ENCODE measurements at places on chromosomes 6 and 20. TPM values are rescaled to one million over a fixed set of nuclear protein-coding genes. Genes with fewer than 3 reads are reported as not detected.

GLYATL3 gene
- total RNA-seq: not detected

PEX6 gene
- total RNA-seq: 68.6 TPM

COL21A1 gene
- 6.2 TPM for total RNA-seq

SLC22A16 gene
- total RNA-seq: not detected

ID4 gene
- 15.8 TPM for total RNA-seq

GNAS gene
- 421 TPM for total RNA-seq

All from uterine smooth muscle cell (primary cell).